NCI-H187 (cell line): ENCODE measurements at places on chromosomes 6 and 20.

DNA sequence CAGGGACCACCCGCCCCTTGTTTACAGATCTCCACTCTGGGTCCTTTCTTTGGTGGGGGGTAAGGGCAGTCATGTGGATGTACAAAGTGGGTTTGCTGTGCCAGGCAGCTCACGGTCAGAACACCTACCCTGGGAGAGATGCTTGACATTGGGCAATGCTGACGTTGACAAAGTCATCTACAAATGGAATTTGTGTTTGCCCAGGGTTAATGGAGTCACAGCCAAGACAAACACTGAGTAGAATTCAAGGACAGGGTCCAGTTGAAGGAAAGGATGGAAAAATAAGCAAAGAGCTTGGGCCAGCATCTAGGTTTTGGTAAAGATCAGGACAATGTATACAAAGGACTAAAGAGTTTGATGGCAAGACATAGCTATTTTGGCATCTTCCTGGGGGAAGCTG, 54.7 kb downstream of the MOCS1 start:
- no peak for DNase-seq

- no peak for DNase-seq
Observed at GRCh38 chr6:35691027-35691824, 2.5 kb upstream of the FKBP5 start.

DNA sequence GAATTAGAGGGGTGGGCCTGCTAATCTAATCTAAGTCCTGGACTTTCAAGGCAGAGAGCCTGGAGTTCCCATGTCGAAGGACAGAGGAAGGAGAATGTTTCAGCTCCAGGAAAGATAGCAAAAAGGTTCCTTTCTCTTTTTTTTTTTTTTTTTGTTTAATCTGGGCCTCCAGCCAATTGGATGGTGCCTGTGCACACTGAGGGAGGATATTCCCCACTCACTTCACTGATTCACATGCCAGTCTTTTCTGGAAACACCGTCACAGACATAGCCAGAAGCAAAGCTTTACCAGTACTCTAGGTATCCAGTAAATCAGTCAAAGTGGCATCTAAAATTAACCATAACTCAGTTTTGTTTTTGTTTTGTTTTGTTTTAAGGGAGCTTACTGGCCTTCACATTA, 721.1 kb downstream of the TENT5A start:
- no peak for DNase-seq

GRCh38 chr6:27651371-27651732, 178.4 kb upstream of the ZNF184 start:
- DNase-seq: no peak

GRCh38 chr6:90596967-90597539, 10.2 kb upstream of the MAP3K7 start:
- no peak for DNase-seq

- no peak for DNase-seq
Observed at GRCh38 chr6:104653781-104654180, 205.9 kb downstream of the HACE1 start.
